Right ventricle myocardium inferior (tissue), 1 donor: ENCODE measurements at places on chromosomes 2 and 18. TPM values are rescaled to one million over a fixed set of nuclear protein-coding genes. Genes with fewer than 3 reads are reported as not detected.

DNA sequence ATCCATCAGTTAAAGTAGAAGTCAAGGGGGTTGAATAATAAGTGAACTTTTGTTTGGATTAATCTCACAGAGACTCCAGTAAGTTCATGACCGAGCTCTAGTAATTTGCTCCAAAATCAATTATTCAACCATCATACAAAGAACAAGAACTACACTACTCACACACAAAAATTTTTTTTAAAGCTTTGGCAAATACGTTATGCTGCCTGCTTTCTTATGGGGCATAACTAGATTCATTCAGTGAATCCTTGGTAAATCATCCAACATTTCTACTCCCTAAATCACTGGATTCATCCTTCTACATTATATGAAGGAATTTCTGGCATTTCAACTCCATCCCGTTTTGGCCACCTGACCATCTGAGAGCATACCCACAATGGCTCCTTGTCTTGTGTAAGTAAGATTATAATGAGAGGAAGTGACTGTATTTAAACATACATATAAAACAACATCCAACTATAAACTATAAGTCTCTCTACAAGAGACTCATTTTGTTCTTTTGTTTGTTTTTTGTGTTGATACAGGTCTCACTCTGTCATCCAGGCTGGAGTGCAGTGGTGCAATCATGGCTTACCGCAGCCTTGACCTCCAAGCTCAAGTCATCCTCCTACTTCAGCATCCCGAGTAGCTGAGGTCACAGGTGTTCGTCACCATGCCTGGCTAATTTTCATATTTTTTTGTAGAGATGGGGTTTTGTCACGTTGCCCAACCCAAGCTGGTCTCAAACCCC lies 144.2 kb upstream of the LRRTM4 start:
- no peak for DNase-seq

GRCh38 chr18:69259282-69259681 lies 141.4 kb upstream of the DOK6 start:
- DNase-seq: no peak

DNA sequence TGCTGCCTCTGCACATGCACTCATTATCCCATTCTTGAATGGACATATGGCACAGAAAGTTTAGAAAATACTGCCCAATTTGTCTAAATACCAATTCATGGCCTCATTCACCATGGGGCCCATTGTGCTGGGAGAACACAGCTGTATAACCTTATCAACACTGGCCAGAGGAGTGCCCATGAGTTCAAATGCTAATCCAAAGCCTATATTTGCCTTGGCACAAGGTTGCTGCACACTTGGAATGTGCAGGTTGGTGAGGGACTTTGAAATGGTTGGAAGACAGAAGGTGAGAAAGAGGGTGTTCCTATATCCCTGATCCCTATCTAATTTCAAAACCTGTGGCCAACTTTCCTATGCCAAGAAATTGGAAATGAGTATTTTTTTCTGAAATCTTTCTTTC lies 693.9 kb upstream of the ID2 start:
- DNase-seq: no peak

DNA sequence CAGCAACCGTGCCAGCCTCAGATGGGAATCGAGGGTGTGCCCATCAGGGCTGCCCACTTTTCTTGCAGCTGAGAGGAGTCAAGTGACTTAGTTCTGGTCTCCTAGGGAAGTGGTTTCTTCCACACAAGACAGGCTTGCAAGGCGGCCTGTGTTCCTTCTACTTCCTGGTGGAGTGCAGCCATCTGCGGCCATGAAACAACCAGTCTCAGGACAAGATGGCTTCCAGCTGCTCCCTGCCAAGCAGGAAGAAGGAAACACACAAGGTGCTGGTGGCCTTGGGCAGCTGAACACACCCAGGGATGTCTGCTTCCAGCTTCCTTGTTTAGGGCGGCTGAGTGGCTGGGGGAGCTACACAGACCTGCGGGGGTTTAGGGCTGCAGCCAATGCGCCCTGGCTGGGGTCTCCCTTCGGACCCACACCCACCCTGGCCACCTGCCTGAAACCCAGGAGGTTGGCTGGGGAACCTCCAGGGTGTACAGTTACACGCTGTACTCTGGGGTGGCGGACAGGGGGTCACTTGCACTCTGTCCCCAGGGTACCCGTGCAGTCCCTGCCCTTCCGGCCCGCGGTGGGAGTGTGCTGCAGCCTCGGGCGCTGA lies 34.7 kb downstream of the PTPN18 start:
- DNase-seq: peak; percentile 85

DNA sequence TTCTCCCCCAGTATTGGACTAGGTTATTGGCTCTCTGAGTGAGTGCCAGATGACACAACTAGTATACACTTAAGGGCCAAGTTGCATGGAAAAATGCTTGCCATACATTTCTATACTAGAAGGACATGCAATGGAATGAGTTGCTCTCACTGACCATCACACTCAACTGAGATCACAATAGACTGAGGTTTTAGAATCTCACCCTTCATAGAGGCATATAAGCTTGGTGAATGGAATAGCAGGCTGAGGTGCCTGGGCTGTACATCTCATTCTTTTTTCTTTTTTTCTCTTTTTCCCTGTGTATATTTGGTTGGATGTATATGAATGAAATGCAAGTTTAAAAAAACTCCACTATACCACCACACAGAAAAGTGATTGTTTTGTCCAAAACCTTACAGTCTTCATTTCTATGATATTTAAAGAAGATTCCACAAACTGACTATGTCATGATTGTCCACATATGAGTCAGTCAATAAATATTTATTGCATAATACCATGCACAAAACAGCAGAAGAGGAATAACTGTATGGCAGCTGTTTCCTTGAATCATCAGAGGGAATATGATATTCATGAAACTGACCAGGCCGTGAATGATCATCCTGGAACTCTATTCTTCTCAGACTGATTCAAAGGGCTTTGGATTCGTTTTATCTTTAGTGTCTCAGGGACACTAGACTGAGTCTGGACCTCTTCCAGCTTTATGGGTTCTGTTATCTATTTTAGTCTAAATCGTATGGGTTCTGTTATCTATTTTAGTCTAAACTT lies 122.6 kb upstream of the STK17B start:
- DNase-seq: no peak

DNA sequence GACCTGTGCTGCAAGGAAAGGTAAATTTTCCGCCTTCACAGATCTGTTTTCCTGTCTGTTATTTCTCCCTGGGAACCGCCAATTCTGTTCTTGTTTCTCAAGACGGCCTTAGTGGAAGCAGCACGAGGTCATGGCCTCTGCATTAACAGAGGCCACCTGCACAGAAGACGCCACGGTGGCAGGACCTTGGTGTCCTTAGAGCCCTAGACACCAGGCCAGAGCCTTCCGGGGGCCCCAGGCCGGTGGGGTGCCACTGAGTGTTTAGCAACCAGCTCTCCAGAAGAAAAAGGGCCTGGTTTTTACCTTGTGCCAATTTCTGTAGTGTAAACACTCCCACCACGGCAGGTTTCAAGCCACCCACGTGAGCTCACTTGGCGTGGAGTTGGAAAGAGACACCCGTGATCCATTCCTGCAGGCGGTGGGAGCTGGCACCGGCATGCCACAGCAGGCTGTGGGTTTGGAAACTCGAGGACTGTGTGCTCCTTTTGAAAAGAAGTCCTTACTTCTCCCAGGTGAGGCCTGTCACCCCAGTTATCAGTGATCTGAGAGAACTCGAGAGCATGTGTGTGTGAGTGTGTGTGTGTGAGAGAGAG lies 103.9 kb upstream of the HDAC4 start:
- DNase-seq: peak; percentile 63

DNA sequence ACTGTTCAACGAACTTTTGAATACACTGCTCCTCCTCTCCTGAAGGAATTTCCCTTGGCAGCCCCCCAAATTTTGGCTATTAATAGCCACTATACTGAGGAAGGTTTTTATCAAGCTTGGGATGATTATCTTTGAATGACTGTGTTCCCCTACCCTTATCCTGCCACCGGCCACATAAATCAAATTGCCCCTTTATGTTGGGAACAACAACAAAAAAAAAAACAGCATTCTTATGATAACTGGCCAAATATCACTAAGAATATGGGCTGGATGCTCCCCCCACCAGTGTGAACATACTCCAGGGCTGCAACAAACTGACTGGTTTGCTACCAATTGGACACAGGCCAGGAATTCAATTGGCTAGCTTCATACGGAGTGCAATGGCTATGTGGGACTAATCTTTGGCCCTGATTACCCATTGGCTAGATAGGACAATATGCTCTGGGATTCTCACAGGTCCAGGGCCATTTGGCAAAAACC lies 20.6 kb downstream of the DUSP11 start:
- no peak for DNase-seq

DNA sequence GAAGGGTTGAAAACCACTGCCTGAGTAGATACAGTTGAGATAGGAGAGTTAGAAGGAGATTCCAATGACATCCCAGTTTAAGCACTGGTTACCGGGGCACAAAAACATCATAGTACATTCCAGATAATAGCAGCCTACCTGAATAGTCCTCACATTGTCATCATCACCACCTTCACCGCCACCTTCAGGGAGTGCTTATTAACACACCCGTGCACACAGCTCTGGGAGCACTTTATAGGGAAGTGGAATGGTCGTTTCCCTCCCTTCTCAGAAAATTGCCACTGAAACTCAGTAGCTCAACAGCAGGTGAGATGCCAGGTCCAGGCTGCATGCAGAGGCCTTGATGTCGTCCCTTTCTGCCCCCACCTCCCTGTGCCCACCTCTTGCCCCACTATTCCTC lies 8.2 kb downstream of the SERPINB7 start:
- DNase-seq: no peak

- no peak for DNase-seq
Measured at GRCh38 chr2:41711736-41712135, 336.1 kb upstream of the PKDCC start.

- DNase-seq: no peak
Measured at GRCh38 chr2:196486146-196486545, 153.4 kb upstream of the CCDC150 start.

GRCh38 chr2:4964579-4964978 lies 727.6 kb upstream of the SOX11 start:
- DNase-seq: no peak

DNA sequence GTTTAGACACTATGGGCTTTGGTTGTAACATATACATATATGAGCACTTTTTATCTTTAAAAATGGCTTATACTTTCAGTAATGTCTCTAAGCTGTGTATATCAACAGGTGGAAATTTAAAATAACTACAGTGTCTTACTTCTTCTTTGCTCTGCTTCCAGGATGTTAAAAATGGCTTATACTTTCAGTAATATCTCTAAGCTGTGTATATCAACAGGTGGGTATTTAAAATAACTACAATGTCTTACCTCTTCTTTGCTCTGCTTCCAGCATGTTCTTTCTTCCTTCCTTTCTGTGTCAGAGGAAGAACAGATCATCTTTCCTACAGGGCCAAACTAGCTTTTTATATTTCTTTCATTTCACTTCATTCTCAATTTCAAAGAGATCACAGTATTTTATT lies 689.6 kb downstream of the EPHA4 start:
- DNase-seq: no peak

GRCh38 chr18:78892177-78892576 lies 87.4 kb upstream of the SALL3 start:
- DNase-seq: no peak

DNA sequence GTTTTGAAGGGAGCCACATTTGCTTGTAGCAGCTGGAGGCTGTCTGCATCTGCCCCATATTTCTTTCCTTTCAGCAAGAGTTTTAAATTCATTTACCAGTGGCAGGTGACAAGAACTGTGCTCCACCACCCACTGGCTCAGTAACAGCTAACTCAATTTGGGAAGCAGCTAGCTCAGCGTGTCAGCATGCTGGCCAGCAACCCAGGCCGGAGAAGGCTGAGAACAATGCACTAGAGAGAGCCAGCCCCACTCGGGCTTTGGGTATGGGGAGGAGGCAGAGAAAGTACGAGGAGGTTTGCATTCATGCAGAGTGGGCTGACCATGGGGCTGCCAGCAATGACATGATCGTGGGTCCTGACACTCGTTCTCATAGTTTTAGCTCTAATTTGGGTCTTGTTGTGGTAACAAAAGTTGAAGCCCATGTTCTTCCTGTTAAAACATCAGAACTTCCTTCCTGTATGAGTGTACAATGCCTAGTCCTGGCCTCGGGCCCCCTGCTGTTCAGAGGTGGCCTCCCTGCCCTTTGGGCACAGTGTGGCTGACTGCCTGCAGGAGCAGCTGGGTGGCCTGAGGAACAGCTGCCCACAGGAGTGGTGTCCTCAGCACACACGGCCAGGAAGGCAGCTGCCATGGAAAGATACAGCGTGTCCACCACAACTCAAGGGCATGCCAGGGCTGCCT lies 23.0 kb downstream of the CDC42EP3 start:
- DNase-seq: peak; percentile 90

DNA sequence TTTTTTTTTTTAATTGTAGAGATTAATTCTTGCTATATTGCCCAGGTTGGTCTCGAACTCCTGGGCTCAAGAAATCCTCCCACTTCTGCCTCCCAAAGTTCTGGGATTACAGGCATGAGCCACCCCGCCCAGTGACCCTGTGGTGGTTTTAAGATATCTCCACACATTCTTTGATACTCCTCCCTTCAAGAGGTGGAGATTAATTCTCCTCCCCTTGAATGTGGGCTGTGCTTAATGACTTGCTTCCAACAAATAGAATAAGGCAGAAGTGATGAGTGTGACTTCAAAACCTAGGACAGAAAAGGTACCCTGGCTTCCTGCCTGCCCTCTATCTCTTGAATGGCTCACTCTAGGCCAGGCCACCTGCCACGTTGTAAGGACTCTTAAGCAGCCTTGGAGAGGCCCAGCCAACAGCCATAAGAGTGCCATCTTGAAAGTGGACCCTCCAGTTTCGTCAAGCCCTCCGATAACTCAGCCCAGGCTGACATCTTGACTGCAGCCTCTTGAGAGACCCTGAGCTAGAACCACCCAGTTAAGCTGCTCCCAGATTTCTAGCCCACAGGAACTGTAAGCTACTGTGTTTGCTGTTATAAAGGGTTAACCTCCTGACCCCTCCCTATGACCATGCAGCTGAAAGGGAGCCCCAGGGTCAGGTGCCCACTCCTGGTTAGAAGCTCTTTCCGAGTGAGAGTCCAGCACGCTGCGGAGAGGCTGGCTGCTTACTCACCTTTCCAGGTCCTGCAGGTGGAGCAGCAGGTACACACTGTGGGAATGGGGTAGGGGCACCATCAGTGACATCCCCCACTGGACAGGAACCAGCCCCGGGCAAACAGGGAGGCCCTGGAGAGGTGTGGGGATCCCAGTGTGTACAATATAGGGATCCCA lies 27.6 kb downstream of the MRPL35 start:
- DNase-seq: no peak

GRCh38 chr18:24611075-24611474 lies 150.6 kb downstream of the HRH4 start:
- DNase-seq: no peak

DNA sequence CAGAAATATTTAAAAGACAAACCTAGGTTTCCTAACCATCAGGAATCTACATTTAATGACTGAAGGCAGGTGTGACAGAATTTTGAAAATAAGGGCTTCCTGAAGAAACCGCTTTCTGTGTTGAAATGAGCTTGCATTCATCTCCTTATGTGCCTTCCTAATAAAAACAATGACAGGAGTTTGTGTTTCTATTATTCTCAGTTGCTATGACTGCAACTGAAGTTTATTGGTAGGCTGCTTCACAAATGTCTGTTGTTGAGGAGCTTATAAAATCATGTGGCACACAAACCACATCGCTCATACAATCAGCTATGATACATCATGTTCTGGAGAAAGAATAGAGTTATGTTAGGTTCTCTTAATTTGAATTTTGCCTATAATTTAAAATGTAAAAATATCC lies 362.7 kb upstream of the SLC8A1 start:
- no peak for DNase-seq

GRCh38 chr2:20419007-20419576 lies 27.8 kb upstream of the RHOB start:
- no peak for DNase-seq

PCARE gene
- 0.51 TPM for total RNA-seq

LOXHD1 gene
- total RNA-seq: 0.35 TPM

DIPK1C gene
- 4.6 TPM for total RNA-seq
